ENCODE measurements at places on chromosomes 6 and 20. TPM values are rescaled to one million over a fixed set of nuclear protein-coding genes. Genes with fewer than 3 reads are reported as not detected.

Gene EYA2
- total RNA-seq: not detected

Gene ULBP2
- total RNA-seq: 0.27 TPM

- DNase-seq: no peak
Observed at GRCh38 chr20:19943061-19943521, 74.1 kb upstream of the NAA20 start.

GRCh38 chr6:108118359-108118724 lies 43.8 kb upstream of the OSTM1 start:
- no peak for DNase-seq

GRCh38 chr6:143264379-143264778 lies 186.1 kb downstream of the ADAT2 start:
- DNase-seq: no peak

DNA sequence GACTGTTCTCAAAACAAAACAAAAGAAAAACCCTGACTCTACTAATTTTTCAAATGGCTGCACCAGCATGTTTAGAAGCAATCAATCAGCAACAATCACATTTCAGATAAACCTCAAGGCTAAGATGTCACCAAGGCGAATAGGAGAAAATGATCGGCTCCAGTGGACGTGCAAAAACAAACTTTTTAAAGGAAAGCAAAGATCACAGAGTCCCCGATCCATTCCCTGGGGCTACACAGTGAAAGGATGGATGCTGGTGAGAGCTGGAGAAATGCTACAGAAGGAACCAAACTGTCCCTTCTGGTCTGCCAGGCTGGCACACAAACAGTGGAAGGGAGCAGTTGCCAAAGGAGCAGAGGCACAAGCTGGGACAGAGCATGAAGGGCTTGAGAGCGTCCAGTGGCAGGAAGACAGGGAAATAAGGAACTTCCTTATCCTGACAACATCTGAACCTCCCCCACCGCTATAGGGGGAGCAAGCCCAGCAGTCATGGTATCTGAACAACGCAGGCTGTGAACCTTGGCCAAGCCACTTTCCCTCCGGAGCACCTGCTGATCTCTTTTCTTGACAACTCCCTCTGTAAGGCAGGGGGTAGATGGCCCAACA lies 73.7 kb upstream of the HIVEP1 start:
- no peak for DNase-seq

- no peak for DNase-seq
Observed at GRCh38 chr6:13715444-13715883, 3.8 kb upstream of the RANBP9 start.

DNA sequence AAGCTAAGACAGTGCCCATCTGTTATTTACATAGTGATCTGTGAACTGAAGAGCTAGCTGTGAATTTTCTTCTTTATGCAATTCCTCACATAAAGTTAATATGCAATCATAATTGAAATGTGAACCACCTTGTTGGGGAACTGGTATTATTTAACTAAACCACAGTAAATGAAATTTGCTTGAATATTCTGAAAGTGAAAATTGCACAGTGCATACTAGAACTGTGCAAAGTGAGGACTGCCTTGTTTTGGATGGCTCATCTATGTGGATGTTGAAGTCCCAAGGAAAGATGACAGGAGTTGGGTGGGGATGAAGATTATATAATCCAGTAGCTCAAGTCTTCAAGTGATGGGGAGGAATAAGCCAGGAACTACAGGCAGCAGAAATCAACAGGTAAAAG lies 5.7 kb upstream of the PHF10 start:
- no peak for DNase-seq

- no peak for DNase-seq
Observed at GRCh38 chr6:166934174-166934573, 22.2 kb downstream of the RNASET2 start.

- no peak for DNase-seq
Observed at GRCh38 chr6:136344420-136344819, 54.8 kb upstream of the BCLAF1 start.

GRCh38 chr6:2770171-2770570 lies 5.0 kb downstream of the WRNIP1 start:
- DNase-seq: no peak

DNA sequence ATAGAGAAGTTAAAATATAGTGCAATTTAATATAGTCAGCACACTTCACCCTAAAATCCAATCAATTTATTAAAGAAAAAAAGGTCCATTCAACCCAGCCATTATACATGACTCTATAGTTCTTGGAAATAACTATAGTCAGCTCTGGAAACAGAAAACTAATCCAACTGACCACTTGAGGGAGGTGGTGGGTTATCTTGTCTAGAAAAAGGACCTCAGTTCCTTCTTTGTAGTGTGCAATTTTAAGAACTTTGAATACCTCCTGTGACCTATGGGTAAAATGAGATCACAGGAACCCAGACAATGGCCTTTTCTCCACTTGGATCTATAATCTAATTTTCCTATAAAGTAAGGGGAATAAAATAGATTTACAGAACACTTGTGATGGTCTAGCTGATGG lies 163.6 kb upstream of the CENPW start:
- no peak for DNase-seq

Measured in naive thymus-derived CD4-positive, alpha-beta T cell (primary cell).